ENCODE measurements at places on chromosomes 1 and 21. TPM values are rescaled to one million over a fixed set of nuclear protein-coding genes. Genes with fewer than 3 reads are reported as not detected.

DNA sequence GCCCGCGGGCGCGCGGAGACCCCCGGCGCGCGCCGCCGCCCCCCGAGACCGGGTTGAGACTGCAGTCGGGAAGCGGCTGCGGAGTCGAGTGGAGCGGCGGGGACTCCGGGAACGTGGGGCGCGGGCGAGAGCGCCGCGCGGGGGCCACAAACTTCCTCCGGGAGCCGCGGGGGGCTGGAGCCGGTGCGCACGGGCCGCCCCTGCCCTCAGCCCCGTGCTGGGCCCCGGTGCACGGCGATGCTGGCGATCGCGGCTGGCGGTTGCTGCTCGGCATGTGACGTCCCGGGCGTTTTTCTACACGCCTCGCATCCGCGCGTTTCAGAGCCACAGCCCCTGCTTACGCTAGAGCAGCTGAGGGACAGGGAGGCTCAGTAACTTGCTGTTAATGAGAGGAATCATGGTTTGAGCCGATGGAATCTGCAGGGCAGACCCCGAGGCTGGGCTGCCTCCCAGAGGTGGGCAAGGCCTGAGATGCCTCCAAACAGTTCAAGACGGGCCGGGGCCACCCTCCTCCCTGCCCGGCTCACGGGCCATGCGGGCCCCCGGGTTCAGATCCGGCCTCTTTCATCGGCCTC is 520 bp downstream of the TMEM201 start:
- DNase-seq: peak; percentile 42
- peaks cover 12% of the 10 kb centered on the region for H3K4me1 ChIP-seq
- H3K27ac ChIP-seq: no peak overlapping the region

DNA sequence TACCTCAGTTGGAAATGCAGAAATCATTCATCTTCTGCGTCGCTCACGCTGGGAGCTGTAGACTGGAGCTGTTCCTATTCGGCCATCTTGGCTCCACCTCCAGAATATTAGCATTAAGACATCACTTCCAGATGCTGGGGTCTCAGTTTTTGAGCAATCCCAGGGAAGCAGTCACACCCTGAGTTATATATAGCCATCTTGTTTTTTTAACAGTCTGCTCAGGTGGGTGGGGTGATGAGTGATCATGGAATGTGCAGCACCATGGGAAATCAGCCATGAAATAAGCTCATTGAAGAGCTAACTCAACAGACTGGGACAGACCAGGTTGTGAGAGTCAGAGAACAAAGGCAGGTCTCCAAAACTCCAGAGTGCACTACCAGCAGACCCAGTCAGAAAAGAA is 27.0 kb upstream of the HMGB4 start:
- no peak overlapping the region for H3K4me3 ChIP-seq
- H3K27ac ChIP-seq: no peak overlapping the region
- H3K4me1 ChIP-seq: no peaks in the 10 kb centered on the region
- H3K36me3 ChIP-seq: no peaks in the 10 kb centered on the region
- DNase-seq: no peak

DNA sequence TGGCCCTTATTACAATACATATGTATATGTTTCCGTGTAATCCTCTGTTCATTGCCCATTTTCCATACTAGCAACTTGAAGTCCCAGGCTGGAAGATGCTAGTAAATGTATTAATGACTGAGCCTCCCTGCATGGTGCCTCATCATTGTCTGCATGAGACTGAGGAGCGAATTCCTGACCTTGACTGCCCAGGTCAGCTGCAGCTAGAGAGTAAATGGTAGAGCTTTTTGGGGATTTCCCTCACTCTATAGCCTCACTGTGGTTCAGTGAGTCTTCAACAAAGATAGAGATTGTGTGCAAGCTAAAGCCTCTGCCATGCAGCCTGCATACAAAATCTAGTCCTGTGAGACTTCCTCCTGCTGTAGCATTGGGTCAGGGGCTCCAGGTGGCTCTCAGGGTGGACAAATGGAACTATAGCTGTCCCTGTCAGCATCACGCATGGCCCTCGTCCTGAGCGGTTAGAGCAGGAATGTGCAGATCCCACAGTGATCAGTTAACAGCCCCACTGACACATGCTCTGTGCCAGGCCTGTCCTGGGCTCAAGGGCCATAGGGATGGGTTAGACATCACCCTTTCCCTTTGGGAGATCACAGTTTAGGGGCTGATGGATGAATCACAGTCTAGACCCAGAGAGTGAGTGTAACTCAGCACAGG is 741.7 kb downstream of the MATN1 start:
- no peak for DNase-seq
- H3K36me3 ChIP-seq: no peaks in the 10 kb centered on the region
- no peaks in the 10 kb centered on the region for H3K4me1 ChIP-seq
- no peak overlapping the region for H3K4me3 ChIP-seq

GRCh38 chr1:205246351-205247119 is 18.8 kb downstream of the TMCC2 start:
- no peaks in the 10 kb centered on the region for H3K36me3 ChIP-seq
- DNase-seq: peak; percentile 6
- peaks cover 48% of the 10 kb centered on the region for H3K4me1 ChIP-seq
- H3K27ac ChIP-seq: peak overlapping the region; percentile 68

DNA sequence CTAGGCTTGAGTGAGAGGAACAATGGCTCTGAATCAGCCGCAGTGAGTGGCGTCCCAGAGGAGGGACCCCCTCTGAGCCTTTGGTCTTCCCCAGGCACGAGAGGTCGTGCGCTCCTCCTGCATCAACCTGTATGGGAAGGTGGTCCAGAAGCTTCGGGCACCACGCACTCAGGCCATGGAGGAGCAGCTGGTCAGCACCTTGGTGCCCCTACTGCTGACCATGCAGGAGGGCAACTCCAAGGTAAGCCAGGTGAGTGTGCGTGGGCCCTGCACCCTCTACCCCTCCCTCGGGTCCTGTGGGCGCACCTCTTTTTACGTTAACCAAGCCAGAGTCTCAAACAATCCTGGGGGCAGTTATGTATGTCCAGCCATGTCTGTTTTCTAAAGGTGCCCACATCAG is 13.7 kb upstream of the TTC4 start:
- H3K36me3 ChIP-seq: no peaks in the 10 kb centered on the region
- no peak overlapping the region for H3K27ac ChIP-seq
- H3K4me3 ChIP-seq: no peak overlapping the region
- H3K27me3 ChIP-seq: no peaks in the 10 kb centered on the region

DNA sequence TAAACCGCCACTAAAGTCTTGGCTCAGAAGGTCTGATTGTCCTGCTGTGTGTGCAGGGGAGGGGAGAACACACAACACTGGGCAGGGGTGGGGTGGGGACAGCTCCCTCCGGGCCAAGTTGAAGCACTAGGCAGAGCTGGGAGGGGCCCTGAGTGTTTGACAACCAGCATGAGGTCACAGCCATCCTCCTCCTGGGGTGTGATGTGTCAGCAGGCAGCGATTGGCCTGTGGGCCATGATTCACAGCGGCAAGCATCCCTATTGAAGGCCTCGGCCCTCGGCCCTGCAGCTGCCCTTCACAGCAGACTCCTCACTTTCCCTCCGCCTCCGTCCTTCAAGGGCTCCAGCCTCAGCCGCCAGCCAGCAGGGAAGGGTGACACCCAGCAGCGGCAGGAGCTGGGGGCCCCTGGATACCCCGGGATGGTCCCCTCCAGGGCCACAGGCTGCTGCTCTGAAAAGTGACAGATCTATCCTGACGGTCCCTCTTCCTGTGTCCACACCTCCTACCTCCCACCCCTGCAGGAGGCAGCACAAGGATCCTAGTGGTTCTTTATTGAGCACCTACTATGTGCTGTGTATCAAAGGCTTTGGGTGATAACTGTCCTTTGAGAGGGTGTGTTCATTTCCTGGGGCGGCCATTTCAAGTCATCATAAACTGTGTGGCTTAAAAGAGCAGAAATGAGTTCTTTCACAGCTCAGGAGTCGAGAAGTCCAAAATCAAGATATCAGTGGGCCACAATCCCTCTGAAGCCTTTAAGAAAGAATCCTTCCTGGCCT is 66.0 kb upstream of the SLC25A33 start:
- peaks cover 3% of the 10 kb centered on the region for H3K4me1 ChIP-seq
- H3K4me3 ChIP-seq: no peak overlapping the region
- H3K36me3 ChIP-seq: no peaks in the 10 kb centered on the region
- H3K27ac ChIP-seq: no peak overlapping the region
- DNase-seq: peak; percentile 66

- no peak overlapping the region for H3K4me3 ChIP-seq
- H3K4me1 ChIP-seq: peaks cover 24% of the 10 kb centered on the region
- no peaks in the 10 kb centered on the region for H3K36me3 ChIP-seq
- H3K27me3 ChIP-seq: no peaks in the 10 kb centered on the region
Measured at GRCh38 chr21:45383615-45384201, 21.3 kb upstream of the COL18A1 start.

- no peaks in the 10 kb centered on the region for H3K27me3 ChIP-seq
- H3K4me3 ChIP-seq: no peak overlapping the region
- no peaks in the 10 kb centered on the region for H3K4me1 ChIP-seq
- DNase-seq: no peak
Measured at GRCh38 chr1:81509594-81509993, 291.1 kb upstream of the ADGRL2 start.

GRCh38 chr1:111563619-111564018 is 56.0 kb upstream of the RAP1A start:
- H3K36me3 ChIP-seq: no peaks in the 10 kb centered on the region
- H3K4me3 ChIP-seq: no peak overlapping the region
- no peaks in the 10 kb centered on the region for H3K27me3 ChIP-seq

DNA sequence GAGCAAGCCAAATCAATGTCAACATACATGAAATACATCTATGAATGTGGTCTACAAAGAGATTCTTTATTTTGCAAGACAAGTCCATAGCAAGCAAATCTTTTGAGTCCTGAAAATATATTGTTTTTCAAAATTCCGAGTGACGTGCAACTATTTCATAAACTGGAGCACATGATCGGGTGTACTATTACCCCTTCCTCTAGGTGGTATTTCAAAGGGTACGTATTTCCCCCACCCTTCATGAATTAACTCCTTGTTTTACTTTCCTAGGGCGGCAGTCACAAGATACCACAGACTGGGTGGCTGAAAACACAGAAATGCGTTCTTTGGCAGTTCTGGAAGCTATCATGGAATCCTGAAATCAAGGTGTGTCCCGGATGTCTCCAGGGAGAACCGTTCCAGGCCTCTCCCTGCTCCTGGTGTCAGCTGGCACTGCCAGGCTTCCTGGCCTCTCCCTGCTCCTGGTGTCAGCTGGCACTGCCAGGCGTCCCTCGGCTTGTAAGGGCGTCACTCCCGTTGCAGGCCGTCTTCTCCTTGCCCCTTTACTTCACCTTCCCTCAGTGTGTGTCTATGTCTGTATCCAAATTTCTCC is 55.3 kb downstream of the RIPK4 start:
- no peak overlapping the region for H3K4me3 ChIP-seq
- H3K27me3 ChIP-seq: no peaks in the 10 kb centered on the region
- H3K4me1 ChIP-seq: no peaks in the 10 kb centered on the region

- no peak overlapping the region for H3K27ac ChIP-seq
- DNase-seq: no peak
- H3K4me3 ChIP-seq: no peak overlapping the region
- H3K27me3 ChIP-seq: no peaks in the 10 kb centered on the region
- H3K4me1 ChIP-seq: peaks cover 14% of the 10 kb centered on the region
- no peaks in the 10 kb centered on the region for H3K36me3 ChIP-seq
Measured at GRCh38 chr1:41483001-41483850, 1.3 kb downstream of the EDN2 start.

- H3K27ac ChIP-seq: no peak overlapping the region
- no peak overlapping the region for H3K4me3 ChIP-seq
- DNase-seq: no peak
Measured at GRCh38 chr1:166925810-166926478, 49.4 kb downstream of the ILDR2 start.

DNA sequence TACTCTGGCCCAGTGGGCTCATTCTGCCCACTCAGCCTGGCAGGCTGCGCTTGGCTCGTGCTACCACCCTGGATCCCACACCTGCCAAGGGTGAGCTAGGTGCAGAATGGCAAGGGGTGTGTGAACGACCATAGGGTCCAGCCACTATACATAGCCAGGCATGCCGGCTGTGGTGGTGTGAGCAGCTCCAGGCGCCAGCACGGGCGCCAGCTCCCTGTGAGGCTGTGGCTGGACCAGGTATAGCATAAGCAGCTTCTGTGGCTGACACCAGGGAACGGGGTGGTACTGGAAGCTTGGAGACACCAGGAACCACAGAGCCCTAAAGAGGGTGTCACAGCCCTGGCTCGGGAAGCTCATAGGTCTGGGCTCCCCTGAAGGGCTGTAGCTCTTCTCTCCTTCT is 18.6 kb downstream of the CCDC18 start:
- no peaks in the 10 kb centered on the region for H3K4me1 ChIP-seq
- no peak overlapping the region for H3K4me3 ChIP-seq
- H3K27ac ChIP-seq: no peak overlapping the region
- H3K27me3 ChIP-seq: no peaks in the 10 kb centered on the region
- no peaks in the 10 kb centered on the region for H3K36me3 ChIP-seq

DNA sequence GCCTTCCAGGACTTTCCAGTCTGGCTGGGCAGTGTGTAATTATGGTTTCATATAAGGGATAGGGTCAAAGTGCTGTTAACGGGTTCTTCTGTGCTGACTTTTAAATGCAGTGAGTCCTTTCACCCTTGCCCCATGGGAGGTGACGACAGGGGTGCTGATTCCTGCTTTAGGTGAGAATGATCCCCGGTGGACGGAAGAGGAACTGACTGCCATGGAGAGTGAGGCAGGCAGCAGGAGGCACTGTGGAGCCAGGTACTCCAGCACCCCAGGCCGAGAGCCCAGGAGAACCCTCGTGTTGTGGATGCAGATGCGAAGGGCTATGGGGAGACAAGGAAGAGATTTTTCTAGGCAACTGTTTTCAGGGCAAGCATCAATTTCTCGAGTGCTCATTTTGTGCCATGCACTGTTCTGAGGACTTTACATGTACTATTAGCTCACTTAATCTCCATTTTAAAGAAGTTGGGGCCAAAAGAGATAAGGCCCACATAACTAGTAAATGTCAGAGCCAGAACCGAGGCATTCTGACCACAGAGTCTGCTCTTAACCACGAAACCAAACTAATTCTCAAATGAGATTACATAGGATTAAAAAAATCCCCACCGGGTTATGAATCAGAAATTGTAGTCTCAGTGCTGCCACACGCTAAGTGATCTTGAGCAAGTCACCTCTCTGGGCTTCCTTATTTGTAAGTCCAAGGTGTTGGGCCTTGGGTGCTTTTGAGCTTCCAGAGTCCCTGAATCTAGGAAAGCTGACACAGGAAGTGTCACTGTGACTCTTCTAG is 28.2 kb downstream of the STPG1 start:
- no peak overlapping the region for H3K4me3 ChIP-seq
- no peak overlapping the region for H3K27ac ChIP-seq
- no peaks in the 10 kb centered on the region for H3K36me3 ChIP-seq
- no peaks in the 10 kb centered on the region for H3K4me1 ChIP-seq

DNA sequence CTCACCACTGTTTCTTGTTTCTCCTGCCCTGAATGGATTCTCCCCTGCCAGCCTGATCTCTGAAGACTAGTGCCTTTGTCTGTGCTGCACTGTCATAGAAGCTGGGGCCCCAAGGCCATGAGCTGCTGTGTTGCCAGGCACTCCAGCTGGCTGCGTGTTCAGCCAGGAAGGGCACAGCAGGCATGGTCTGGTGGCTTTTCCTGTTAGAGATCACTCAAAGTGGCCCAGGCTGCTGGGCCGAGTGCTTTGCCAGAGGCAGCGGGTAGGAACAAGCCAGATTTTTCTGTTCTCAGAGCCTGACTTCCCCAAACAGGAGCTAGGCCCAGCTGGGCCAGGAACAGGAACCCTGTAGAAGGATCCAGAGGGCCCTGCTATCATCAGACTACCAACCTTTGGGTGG is 5.2 kb downstream of the ADPRS start:
- no peak overlapping the region for H3K4me3 ChIP-seq
- peaks cover 5% of the 10 kb centered on the region for H3K4me1 ChIP-seq

The CYP4A22 gene
- total RNA-seq: not detected

The COL6A2 gene
- total RNA-seq: 1,092 TPM

The NHLH1 gene
- not detected for total RNA-seq

The CRYBG2 gene
- not detected for total RNA-seq

The DSTYK gene
- 20.0 TPM for total RNA-seq

The IFI6 gene
- total RNA-seq: 88.1 TPM

The ADGRL4 gene
- total RNA-seq: 9.2 TPM

The RXFP4 gene
- not detected for total RNA-seq

The UQCRHL gene
- total RNA-seq: 3.3 TPM

The DPT gene
- 1.3 TPM for total RNA-seq

The NUDT4B gene
- total RNA-seq: not detected
